ENCODE measurements at places on chromosomes 3 and 15.

GRCh38 chr3:142604940-142605339 is 8.7 kb downstream of the PLS1 start:
- DNase-seq, result no peak

- no peak for DNase-seq
Measured at GRCh38 chr3:71461114-71461513, 122.4 kb downstream of the FOXP1 start.

- DNase-seq, result no peak
Measured at GRCh38 chr3:49568965-49569364, 14.7 kb downstream of the BSN start.

- DNase-seq, result no peak
Measured at GRCh38 chr3:66312039-66312438, 91.2 kb downstream of the SLC25A26 start.

DNA sequence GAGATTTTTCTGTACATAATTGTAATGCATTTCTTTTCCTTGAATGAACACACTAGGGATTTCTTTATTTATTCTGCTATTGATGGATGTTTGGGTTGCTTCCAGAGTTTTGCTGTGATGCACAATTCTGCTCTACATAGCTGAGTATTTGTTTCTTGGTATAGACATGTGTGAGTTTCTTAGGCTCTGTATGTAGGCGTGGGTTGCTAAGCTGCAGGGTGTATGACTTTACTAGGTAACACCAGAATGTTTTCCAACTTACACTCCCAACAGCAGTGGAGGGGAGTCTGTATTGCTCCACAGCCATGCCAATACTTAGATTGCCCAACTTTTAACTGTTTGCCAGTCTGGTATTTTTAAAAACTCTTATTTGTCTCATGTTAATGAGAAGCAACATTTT is 155.5 kb upstream of the TNIK start:
- DNase-seq, result no peak

- no peak for DNase-seq
Measured at GRCh38 chr3:195256639-195257453, 14.1 kb downstream of the XXYLT1 start.

GRCh38 chr15:49154799-49155109 is 645 bp downstream of the COPS2 start:
- DNase-seq, result no peak

- no peak for DNase-seq
Measured at GRCh38 chr3:8450618-8451017, 51.0 kb upstream of the LMCD1 start.

DNA sequence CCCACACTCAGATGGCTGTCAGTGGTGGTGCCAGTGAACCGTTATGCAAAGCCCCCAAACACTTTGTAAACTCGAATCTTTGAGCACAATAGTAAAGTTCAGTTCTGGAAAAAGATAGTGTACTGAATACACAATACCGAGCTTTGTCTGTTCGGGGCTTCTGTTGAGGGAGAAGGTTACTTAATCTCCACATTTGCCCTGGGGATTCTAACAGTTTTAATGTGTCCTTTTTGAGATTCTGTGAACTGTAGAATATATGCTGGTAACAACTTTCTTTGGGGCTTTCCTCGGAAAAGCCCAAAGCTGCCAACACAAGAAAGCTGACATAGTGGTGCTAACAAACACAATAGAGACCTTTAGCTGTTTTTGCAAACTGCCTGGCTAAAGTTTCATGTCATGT is 686.5 kb downstream of the ROBO1 start:
- DNase-seq, result no peak

- DNase-seq, result no peak
Measured at GRCh38 chr15:72229076-72229946, 1.7 kb downstream of the PKM start.

DNA sequence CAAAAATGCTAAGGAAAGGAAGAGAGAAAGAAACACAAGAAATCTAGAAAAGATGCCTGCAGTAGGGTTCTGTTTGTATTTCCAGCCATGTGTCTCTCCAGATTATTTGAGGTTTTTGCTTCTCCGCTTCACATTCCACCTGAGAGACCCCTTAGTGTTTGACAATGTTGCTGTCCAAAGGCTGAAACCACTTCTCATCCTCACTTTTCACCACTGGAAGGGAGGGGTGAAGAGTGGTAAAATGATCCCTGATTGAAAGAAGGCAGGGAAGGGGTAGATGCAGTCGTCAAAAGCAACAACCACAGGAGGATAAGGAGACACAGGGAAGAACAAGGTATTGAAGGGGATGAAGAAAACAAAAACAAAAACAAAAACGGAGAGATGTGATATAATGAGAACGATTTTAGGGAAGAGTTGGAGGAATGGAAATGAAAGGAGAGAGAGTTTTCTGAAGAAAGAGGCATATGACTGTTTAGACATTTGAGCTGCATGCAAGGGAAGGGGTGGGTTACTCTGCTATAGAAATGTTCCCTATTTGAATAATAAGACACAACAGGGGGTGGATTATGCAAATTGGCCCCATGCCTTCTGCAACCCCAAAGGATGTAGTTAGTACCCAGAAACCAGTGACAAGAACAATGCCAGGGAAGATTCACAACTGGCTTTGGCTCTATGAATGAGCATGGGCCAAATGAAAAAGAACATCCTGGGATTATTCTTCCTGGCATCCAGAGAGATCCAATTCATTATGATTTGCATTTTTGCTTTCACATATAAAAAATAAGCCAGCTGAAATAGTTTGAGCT is 235.9 kb downstream of the GAP43 start:
- no peak for DNase-seq

- no peak for DNase-seq
Measured at GRCh38 chr15:26023231-26023630, 160.1 kb upstream of the ATP10A start.

DNA sequence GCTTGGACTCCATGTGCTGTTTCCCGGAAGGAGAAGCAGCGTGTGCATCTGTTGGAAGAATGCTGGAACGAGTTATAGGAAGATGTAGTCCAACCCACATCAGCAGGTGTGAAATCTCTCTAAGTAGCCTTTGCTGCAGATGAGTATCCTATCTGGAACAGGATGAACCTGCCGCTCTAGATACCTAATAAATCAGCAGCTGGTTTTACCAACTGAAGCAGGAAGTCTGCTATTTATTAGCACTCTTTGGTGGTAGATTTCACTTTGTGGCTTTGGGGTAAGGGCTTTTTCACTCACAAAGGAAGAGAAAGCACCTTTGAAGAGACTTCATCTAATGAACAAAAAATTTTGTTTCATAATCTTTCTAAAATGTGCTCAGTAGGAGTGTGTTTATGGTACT is 66.4 kb downstream of the DCUN1D1 start:
- DNase-seq, result no peak

DNA sequence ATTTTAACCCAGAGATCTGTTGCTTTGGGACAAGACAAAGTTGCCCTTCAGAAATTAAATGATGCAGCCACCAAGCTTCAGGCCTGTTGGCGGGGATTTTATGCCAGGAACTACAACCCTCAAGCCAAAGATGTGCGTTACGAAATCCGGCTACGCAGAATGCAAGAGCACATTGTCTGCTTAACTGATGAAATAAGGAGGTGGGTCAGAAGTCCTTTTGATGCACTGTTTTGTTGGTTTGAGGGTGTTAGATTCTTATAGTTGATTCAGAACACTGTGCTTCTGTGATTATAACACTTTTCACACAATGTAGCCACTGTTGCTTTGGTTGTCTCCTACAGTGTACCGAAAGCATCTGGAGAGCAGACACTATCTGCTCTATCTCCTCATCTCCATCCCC is 20.8 kb upstream of the NXPE3 start:
- no peak for DNase-seq

GRCh38 chr3:35817216-35817615 is 177.9 kb downstream of the ARPP21 start:
- no peak for DNase-seq

GRCh38 chr3:52490939-52491526 is 4.1 kb upstream of the STAB1 start:
- no peak for DNase-seq

- no peak for DNase-seq
Measured at GRCh38 chr3:149701977-149702350, 44.1 kb upstream of the WWTR1 start.

DNA sequence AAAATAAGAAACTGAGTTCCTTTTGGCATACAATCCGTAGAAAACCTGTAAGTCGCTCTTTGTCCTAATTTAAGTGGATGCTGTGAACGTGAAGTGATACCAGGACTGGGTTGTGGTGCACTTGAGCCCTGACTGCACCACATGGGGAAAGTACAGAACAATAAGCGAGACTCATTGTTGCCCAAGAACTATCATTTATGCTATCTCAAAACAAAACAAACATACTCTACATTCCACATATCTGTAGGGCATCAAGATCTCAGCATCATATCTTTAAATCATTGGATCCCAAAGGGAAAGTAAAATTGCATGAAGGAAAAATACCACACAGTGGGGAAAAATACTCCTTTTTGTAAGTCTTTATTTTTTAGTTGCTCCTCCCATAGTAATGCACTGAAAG is 580.3 kb downstream of the MECOM start:
- DNase-seq, result no peak

DNA sequence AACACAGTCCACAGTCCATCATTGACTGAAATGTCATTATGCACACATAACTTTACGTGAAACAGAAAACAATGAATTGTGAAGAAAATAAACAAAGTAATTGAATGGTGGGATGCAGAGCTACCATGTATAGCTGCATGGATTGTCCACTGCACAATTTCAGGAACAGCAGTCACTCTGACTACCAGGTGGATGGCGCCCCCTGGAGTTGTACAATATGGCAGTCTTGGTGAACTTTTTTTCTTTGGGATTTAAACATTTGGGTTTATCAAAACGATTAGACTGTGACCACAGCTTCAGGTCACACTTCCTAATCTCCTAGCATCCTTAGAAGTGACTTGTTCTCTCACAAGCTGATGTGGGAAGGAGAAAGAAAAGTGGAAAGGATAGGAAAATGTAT is 48.9 kb upstream of the TCF12 start:
- no peak for DNase-seq

DNA sequence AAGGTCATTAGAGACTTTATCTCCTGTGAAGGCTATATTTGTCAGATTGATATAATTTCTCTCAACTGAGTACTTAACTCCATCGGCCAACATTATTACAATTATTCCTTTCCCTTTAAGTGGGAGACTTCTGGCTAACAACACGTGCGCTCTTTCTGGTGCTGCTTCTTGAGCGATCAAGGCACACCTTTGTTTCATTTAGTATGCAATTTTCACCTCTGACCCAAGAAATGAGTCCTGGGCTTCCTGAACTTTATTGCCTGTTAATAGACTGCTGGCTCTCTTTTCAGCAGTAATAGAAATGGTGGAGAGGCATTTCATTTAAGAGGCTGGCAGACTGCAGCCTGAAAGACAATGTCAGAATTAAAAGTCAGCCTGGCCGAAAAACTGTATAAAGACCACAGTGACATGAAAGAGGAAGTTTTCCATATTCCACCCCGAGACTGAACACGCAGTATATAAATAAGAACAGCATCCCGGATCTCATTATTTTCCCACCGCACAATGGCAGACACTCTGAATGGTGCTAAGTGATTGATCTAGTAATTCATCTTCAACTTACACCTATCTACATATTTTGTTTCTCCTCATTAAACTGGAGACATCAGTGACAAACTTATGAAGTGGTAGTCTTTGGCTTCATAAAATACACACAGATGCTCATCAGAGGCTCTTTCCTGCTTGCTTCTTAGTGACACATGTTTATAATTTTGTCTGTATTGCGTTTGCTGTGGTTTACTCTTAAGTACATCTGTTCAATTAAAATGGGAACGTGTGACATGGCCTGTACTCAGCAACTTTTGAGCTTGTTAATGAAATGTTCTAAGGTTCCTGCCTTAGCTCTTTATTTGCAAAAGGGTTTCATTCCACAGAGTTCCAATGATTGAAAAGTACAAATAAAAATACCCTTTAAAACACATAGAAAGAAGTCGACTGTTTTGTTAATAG is 299.9 kb downstream of the MECOM start:
- DNase-seq, result no peak

DNA sequence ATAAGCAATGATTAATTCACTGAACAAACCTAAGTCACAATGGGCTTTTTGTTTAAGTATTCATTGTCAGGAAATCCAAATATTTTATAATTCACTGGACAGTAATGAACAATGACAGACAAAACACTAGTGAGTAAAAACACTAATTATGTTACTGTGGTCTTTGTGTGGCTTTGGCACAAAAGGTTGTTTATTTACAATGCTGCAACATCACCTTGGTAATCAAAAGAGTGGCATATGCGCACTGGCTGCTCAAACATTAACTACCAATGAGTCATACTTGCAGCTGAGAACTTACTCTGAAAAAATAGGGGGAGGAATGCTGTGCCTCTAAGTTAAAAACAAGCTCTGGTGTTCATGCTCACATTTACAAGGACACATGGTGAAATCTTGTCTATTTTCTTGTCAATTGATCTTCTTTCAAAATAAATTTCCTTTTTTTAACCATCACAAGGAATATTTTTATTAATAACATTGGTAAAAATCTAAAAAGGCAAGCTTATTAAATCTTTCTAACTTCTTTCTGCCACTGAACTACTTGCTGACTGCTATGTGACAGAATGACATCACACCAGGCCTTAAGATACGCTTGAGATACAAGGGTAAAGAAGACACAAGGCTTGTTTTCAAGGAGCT is 85.2 kb upstream of the PPIB start:
- no peak for DNase-seq

DNA sequence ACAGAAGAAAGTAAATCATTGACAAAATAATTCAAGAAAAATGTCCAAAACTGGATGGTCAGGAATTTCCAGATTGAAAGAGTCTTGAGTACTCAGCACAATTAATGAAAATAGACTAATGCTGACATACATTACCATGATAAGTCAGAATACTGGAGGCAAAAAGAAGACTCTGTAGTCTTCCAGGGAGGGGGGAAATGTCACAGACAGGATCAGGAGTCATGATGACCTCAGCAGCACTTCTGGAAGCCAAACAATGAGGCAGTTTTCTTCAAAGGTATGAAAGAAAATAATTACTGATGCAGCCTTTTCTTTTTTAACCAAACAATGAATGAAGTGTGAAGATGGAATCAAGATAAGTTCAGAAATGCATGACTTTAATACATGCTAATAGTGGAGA is 30.1 kb upstream of the SLC22A13 start:
- no peak for DNase-seq

DNA sequence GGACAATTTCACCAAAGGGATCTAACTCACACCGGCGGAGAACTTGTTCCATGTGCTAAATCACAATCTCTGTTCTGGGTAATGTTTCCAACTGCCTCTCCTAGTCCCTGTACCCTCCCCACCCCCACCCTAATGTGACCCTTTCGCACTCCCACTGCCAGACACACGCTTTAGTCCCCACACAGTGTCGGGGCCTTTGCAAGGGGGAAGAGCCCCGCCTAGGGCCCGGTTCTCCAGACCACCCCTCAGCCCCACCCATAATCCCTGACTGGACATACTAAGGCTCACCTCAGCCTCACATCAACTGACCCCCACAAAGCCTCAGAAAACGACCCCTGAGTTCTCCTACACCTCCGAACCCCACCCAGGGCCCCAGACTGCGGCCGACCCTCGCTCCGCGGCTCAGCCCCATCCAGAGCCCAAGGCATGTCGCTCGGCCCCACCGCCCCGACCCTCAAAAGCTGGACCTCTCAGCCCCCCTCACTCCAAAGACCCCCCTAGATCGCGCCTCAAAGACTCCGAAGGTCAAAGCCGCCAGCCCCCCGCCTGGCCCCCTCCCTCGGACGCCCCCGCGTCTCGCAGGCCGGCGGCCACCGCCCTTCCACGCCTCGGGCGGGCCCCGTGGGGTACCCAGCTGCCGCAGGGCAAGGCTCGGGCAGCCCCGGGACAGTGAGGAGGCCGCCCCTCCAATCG is 72.0 kb upstream of the MAP4 start:
- DNase-seq, result no peak

- DNase-seq, result no peak
Measured at GRCh38 chr3:144407335-144407734, 435.7 kb downstream of the DIPK2A start.

GRCh38 chr15:58910456-58910855 is 23.0 kb downstream of the SLTM start:
- DNase-seq, result no peak

Measured in esophagus squamous epithelium (tissue), 5 donors.